ENCODE measurements at places on chromosomes 6 and 20.

- DNase-seq = peak; percentile 29
Observed at GRCh38 chr20:53736757-53737395, 143.2 kb upstream of the ZNF217 start.

DNA sequence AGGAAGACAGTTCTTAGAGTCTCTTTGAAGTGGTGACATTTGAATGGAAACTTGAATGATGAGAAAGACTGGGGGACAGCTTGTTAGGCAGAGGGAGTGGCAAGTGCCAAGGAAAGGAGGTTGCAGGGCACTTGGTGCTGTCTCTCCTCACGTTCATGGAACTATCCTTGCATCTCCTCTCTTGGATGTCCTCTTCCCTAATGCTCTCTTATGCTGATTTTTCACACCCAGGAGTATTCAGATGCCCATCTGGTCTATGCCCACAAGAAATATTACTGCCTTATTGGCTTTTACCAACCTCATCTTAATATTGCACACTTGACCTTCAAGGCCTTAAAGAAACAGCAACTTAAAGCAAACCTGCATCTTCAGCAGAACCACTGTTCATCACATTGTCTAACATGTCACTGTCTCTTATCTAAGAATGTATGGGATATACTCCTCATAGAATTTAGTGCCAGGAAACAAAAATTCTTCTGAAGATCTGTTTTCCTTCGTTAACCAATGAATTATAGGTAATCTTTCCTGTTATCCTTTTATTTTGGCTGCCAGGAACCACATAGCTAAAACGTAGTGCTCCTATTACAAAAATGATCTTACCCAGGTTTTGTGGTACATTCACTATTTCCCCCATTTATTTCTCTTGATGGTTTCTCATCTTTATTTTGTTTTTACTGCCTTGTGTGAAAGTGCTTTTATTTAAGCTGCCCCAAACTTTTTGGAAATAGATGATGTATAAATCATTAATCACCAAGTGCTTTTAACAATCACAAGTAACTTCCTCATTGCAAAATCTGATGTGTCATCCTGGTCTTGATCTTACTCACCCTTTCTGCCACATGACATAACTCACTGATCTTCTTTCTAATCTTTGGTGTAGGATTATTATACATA, 12.8 kb downstream of the RGS17 start:
- no peak for DNase-seq

GRCh38 chr6:8948733-8949132, 513.4 kb upstream of the SLC35B3 start:
- no peak for DNase-seq

GRCh38 chr20:51034476-51034875, 11.6 kb upstream of the KCNG1 start:
- DNase-seq = no peak

DNA sequence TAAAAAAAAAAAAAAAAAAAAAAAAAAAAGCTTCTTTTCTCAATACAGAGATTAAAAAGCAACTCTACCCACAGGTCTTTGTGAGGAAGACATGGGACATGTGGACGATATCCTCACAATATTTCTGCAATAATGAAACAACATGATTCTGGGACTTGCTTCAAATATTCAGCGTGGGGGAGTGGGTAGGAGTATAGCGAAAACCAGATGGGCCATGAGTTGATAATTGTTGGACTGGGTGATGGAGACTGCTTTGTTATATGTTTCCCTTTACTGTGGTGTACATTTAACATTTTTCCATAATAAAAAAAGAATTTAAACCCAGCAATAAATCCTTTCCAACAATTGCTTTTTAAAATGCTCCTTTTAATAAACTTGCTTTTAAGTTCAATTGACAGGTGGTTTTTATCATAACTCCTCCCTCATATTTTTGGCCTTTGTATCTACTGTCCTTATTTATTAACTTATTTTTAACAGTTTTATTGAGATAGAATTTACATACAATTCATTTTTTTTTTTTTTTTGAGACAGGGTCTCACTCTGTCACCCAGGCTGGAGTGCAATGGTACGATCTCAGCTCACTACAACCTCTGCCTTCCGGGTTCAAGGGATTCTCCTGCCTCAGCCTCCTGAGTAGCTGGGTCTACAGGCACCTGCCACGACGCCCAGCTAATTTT, 40.4 kb upstream of the ARFGEF2 start:
- no peak for DNase-seq

GRCh38 chr20:62178316-62179161, 4.3 kb upstream of the MTG2 start:
- DNase-seq = no peak

DNA sequence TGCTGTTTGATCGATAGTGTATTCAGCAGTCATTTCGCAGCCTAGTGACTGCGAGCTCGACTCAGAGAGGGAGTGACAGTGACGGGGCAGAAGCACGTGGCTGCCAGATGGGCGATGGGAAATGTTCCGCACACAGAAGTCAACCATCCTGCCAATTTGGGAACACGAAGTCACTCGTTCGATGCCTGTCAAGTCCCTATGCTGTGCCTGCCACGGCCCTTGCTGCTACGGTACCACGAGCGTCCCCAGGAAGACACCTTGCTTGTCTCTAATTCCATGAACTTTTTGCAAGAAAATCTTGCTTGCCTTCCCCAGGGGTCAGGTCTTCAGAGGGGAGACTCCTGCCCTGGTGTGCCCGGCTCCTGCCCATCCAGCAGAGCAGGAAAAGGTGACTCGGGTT, 17.0 kb upstream of the STX16 start:
- DNase-seq = no peak

- DNase-seq = peak; percentile 13
Observed at GRCh38 chr6:44723439-44724197, 336.1 kb downstream of the CDC5L start.

DNA sequence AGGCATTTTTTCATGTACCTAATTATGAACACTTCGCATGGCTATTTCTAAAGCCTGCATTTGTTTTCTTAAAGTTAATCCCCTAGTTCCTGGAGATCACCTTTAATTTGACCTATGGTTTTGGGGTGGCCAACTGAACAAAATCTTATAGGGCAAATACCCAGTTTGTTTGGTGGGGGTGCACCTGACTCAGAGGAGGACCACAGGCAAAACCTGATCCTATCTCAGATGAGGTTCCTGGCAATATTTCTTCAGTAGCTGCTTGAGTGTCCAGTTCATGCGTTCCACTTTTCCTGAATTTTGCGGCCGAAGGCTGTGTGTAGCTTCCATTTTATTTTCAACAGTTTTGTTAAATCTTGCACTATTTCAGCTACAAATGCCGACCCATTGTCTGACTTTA, 10.3 kb upstream of the GMPR start:
- no peak for DNase-seq

GRCh38 chr6:138896104-138896756, 91.8 kb downstream of the REPS1 start:
- DNase-seq = no peak

- no peak for DNase-seq
Observed at GRCh38 chr20:8449123-8449522, 317.1 kb downstream of the PLCB1 start.

DNA sequence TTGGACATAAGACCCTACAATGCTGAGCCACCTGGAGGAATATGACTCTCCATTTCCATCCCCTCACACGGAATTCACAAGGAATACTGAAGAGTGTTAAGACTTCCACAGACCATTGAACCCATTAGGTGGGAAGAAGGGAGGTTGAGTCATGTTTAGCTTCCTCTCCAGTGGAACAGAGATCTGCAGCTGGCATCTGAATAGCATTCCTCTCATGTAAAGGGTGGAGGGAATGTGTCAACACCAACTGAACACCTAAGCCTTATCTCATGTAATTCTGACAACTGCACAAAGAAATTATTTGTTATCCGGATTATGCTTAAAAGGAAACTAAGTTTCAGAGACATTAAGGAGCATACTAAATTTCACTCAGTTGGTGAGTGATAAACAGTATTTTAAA, 705.9 kb downstream of the MAFB start:
- DNase-seq = no peak

GRCh38 chr6:13261464-13261994, 66.8 kb downstream of the TBC1D7 start:
- DNase-seq = no peak

DNA sequence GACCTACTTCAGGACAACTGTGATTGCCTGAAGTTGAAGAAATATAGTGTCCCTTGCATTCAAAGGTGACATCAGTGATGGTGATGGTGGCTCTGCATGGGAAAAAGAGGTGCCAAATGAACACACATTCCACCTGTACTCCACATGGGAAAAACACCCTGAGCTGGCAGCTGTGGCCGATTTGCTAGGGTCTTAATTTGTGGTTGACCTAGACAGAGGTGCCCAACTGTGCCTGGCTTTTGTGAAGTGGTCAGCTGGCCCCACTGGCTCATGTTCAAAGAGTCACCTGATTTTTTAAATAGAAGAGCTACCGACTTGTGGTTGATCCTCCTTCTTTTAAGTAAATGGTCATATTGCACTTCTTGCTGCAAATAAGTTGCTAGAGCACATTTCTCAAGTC, 7.6 kb upstream of the GCNT2 start:
- DNase-seq = no peak

- DNase-seq = no peak
Observed at GRCh38 chr20:22819784-22820183, 215.3 kb upstream of the SSTR4 start.

DNA sequence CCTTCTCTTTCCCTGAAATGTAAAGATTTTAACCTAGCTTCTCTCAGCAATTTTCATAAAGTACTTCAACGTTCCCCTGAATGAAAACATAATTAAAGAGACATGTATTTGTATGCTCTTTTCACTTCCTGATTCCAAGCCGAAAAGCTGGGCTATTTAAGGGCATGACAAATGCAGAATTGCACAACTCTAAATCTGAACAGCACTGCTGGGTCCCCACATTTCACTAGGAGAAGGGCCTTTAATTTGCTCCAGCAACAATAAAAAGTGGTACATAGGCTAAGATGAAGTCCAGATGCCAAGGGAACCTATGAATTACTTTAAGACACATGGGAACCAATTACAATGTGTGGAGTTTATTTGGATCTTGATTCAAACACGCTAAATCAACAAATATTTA, 42.0 kb downstream of the IRAK1BP1 start:
- no peak for DNase-seq

- DNase-seq = no peak
Observed at GRCh38 chr6:123849406-123849805, 45.7 kb downstream of the NKAIN2 start.

- no peak for DNase-seq
Observed at GRCh38 chr20:23167431-23167830, 81.3 kb upstream of the CD93 start.

GRCh38 chr6:105301756-105302616, 100.9 kb downstream of the PREP start:
- no peak for DNase-seq

GRCh38 chr6:158698931-158699330, 49.1 kb downstream of the SYTL3 start:
- DNase-seq = no peak

- no peak for DNase-seq
Observed at GRCh38 chr20:47540443-47541354, 39.0 kb downstream of the NCOA3 start.

GRCh38 chr6:75619230-75619899, 17.7 kb downstream of the SENP6 start:
- no peak for DNase-seq

DNA sequence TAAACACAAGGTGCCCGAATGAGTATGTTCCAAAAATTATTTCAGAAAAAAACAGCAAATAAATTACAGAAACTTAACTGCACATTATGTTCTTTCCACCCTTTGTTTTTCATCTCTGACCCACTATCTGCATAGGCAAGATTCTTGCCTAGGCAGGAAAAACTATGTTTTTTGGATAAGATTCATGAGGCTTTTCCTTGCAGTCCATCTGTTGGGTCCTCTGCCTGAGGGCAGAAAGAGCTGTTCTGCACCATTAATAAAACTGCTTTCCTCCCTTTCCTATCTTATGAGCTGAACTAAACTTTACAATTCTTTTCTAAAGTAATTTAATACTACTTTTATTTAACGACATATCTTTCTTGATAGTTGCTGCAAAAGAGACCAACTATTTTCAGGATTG, 21.1 kb downstream of the ENPP1 start:
- no peak for DNase-seq

GRCh38 chr6:139572001-139572400, 197.6 kb upstream of the CITED2 start:
- DNase-seq = no peak

DNA sequence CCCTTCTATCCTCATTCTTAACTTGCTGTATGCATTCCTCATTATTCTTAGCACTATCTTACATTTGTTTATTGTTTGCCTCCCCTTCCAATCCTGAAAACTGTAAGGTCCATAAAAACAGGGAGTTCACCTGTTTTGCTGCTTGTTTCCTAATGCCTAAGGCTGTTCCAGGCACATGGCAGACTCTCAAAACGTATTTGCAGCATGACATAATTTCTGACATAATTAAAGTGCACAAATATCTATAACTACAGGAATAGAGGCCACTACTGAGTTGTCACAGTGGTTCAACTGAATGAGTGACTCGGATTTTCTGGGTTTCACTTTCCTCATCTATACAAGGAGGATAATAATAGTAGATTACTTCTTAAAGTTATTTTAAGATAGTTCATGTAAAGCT, 83.0 kb downstream of the HFE start:
- no peak for DNase-seq

- no peak for DNase-seq
Observed at GRCh38 chr6:129696028-129696418, 14.0 kb downstream of the ARHGAP18 start.

- no peak for DNase-seq
Observed at GRCh38 chr6:34929241-34929978, 40.4 kb downstream of the ANKS1A start.

DNA sequence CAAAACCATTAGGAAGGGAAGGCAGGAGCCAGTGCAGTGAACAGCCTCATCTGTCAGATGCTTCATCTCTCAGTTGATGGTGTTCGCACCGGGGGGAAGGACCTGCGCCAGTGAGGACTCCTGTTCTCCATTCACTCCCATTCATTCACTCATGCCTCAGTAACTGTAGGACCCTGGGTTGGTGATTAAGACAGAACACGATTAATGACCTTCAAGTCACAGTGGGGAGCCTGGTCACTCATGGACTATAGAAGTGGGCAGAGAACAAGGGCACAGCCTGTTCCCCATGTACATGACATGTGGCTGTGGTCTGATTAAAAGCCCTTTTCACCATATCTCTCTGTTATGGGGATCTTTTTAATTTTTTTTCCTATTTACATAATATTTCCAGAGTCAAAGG, 113.3 kb downstream of the RPS12 start:
- DNase-seq = peak; percentile 50

- DNase-seq = no peak
Observed at GRCh38 chr20:15619816-15620215, 953.4 kb downstream of the KIF16B start.

GRCh38 chr6:34066772-34067770, 78.8 kb downstream of the GRM4 start:
- no peak for DNase-seq

GRCh38 chr6:143598466-143599080, 79.2 kb upstream of the PHACTR2 start:
- no peak for DNase-seq

GRCh38 chr6:129558248-129558647, 151.7 kb downstream of the ARHGAP18 start:
- DNase-seq = no peak

GRCh38 chr6:127367023-127367375, 23.6 kb upstream of the ECHDC1 start:
- DNase-seq = no peak

GRCh38 chr20:52899041-52899608, 73.0 kb upstream of the TSHZ2 start:
- no peak for DNase-seq
